AG08395 (cell line): ENCODE measurements at places on chromosomes 2 and 18.

DNA sequence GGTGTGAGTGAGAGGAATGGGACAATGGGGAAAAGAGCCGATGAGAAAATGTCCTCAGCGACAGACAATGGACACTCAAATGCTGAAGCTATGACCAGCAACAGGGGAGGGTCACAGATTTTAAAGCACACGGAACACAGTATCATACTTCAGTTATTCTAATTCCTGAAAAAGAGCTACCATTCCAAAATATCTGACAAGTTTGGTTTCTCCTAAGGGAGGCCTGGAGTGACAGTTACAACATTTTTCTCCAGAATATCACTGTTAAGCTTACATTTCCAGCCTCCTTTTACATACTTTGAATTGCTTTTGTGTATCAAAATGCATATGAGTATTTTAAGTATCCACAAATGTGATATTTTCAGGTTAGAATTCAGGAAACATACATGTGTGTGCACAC lies 321.6 kb upstream of the THUMPD2 start:
- no peak for DNase-seq

DNA sequence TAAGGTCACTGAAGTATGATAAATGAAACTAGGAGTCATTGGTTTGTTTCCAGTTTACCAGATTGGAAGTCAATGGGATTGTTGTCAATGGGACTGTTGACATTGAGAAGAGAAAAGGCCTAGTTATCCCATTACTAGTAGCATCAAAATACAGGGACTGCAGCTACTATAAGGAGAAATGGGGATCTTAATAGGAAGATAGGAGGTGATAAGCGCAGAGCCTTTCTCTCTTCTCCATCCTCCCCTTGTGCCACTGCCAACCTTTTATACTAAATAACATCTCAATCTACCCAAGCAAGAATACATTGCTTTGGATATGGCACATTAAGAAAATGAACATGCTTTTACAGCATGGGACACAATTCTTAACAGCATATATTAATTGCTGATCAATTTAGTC lies 10.5 kb upstream of the BBS5 start:
- DNase-seq: no peak

- no peak for DNase-seq
Measured at GRCh38 chr2:38932586-38932985, 42.9 kb downstream of the ARHGEF33 start.

- peak; percentile 71 for DNase-seq
Measured at GRCh38 chr2:55885127-55885943, 38.2 kb downstream of the EFEMP1 start.

DNA sequence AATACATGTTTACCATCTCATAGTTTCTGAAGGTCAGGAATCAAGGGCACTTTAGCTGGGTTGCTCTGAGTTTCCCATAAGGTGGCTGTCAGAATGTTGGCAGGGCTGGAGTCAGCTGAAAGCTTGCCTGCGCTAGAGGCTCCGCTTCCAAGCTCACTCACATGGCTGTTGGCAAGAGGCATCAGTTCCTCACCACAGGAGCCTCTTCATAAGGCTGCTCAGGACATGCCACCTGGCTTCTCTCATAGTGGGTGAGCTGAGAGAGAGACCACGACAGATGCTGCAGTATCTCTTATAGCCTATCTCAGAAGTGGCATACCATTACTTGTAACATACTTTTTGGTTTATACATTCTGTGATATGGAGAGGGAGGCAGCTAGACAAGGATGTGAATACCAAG lies 7.2 kb downstream of the HADHB start:
- DNase-seq: no peak

DNA sequence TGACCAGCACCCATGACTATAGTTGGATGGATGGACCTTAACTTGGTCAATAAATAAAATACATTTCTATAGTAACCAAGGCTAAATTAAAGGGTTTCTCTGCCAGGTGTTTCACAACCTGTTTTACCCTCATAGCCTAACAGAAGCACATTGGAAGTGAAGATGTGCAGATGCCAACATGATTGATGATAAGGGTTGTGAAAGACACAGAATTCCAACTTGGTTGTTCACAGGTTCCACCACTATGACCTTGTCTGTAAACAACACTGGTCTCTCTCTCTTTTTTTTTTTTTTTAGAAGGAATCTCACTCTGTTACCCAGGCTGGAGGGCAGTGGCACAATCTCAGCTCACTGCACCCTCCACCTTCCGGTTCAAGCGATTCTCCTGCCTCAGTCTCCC lies 37.5 kb upstream of the PTH2R start:
- DNase-seq: no peak

- DNase-seq: no peak
Measured at GRCh38 chr2:120419073-120419472, 73.1 kb downstream of the INHBB start.

DNA sequence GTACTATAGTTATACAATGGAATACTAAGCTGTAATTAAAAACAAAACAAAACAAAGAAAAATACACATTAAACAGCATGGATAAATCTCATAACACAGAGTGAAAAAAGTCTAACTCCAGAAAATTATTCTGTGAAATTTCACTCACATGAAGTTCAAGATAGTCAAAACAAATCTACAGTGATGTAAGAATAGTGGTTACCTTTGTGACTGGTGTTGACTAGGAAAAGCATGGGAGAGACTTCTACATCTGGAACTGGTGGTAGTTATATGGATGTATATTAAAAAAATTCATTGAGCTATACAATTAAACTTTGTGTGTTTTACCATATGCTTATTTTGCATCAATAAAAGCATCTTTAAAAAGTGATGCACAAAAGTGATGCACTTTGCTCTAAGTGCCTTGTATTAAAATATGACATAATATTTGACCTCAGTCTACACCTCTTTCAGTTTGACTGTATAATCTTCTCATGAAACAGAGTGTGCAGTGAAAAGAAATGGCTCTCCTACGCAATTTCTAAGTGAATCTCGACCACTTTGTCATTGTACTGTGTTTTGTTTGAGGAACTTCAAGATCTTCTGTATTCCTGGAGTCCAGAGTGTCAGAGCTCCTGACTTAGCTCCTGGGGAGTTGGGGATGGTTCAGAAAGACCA lies 28.0 kb downstream of the STAT4 start:
- DNase-seq: no peak

GRCh38 chr18:34031810-34032209 lies 192.9 kb downstream of the NOL4 start:
- DNase-seq: no peak

DNA sequence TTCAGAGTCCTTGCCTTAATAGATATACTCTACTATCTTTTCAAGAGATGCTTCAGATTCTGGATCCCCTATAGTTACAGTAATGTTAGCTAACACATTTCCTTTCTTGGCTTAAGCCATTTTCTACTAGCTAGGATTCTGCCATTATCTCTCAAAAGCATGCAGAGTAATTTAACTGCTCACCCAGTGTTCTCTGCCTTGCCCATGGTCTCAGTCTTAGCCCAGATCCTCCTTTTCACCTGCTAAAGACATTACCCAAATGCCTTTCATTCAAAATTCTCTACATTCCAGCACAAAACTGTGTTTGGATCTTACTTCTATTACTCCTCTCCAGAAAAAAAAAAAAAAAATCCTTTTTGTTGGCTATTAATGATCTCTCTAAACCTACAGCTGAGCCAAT lies 474.2 kb upstream of the LRRTM1 start:
- DNase-seq: no peak

- no peak for DNase-seq
Measured at GRCh38 chr18:52183107-52183506, 156.9 kb upstream of the DCC start.
